ENCODE measurements at places on chromosomes 7 and 10.

GRCh38 chr7:44590910-44591309 is 8.9 kb upstream of the TMED4 start:
- DNase-seq, result no peak

- peak; percentile 58 for DNase-seq
These were observed 56.0 kb downstream of the LGI1 start for GRCh38 chr10:93813507-93814465.

DNA sequence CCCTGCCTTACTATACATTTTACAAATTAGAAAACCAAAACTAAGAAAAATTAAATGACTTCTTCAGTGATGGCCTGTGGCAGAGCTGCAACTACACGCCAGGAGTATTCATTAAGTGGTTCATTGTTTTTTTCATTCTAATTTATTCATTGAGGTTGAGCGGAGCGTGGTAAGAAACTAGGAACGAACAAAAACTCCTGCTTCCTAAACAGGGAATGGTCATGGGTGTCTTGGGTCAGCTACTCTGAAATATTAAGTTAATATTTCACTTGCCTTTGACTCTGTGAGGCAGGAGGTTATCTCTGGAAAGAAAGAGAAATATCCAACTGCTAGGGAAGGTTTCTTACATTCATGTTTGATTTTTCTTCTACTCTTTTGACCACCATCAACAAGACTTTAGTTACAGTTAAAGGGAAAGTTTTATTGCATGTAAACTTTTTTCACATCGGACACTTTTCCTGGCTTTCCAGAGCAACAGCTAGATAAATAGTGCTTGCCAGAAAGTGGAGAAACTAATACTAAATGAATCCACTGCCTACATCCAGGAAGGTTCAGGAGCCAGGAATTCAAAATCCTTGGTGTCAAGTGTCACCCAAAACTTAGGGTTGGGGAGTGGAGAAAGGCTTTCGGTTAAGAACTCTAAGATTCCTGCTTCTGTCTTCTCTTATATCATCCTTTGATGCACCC is 896 bp upstream of the GNG11 start:
- no peak for DNase-seq

DNA sequence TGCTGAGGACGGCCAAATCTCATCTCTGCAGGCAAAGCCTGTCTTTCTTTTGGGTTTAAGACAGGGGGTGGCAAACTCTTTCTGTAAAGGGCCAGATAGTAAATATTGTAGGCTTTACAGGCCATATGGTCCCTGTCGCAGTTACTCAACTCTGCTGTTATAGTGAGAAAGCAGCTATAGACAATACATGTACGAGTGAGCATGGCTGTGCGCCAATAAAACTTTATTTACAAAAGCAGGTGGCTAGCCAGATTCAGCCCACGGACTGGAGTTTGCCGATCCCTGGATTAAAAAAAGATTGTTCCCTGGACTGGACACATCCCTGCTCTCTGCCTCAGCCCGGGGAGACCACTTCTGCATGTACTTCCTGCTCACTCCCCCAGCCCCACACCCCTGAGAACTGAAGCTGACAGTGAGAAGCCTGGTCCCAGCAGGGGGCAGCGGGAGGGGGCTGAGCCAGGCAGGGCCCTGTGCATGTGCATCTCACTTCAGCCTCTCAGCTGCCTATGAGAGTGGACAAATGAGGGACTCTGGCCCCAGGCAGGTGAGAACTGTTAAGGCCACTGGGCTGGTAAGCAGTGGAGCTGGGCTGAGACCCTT is 392.4 kb downstream of the PLXNA4 start:
- no peak for DNase-seq

- no peak for DNase-seq
These were observed 28.6 kb downstream of the RPS24 start for GRCh38 chr10:78062296-78062695.

DNA sequence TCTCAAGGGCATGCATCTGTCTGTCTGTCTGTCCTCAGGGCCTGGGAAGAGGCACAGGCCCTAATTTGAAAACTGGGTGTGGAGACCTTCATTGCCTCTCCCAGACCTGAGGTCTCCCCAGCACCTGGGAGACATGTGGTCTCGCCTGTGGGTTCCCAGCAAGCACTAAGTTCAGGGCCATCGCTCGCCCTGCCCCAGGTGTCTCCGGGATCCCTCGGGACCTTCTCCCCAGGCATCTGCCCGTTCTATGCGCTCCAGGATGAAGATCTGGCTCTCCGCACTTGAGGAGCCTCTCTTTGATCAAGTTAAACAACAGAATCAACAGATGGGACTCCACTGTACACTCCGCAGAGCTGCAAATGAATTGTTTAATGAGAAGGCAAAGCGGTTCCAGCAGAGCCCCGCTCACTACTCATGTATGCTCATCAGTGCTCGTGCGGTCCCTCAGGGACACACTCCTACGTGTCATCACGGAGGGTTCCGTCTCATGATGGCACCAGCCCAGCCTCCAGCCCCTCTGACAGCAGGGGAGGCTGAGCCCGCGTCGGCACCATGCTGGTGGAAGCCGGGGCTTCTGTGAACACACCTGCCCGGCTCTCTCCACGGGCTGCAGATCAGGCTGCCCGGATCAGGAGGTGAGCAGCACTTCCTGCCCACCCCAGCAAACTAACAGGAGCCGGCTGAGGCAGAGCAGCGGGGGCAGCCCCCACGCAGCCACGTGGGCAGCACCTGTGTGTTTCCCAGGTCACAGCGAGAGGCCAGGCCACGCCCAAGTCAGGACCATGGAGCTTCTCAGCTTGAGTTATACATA is 132.8 kb downstream of the TCERG1L start:
- no peak for DNase-seq

GRCh38 chr10:113801569-113801968 is 50.1 kb downstream of the PLEKHS1 start:
- DNase-seq, result no peak

GRCh38 chr7:114718861-114719260 is 203.0 kb upstream of the MDFIC start:
- DNase-seq, result no peak

- DNase-seq, result peak; percentile 47
These were observed 37.9 kb downstream of the VOPP1 start for GRCh38 chr7:55534262-55534915.

DNA sequence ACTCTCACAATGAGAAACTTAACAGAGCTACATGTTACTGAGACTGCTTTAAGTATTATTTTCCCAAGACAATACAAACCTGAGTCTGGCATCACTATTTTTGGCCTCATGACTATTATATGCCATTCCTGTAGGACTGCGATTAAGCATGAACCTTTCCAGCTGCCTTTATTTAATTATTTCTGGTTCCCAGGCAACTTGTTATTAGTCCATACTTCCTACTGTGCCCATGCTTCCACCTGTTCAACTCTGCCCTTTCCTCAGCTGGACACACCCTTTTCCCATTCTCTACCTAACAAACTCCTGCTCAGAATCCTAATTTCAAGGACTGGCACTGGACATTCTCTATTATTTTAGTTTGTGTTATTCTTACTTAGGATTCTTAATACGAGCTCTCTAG is 8.1 kb upstream of the CROT start:
- DNase-seq, result no peak

GRCh38 chr7:155951554-155952158 is 139.4 kb upstream of the SHH start:
- DNase-seq, result no peak

GRCh38 chr10:70186571-70186970 is 16.3 kb upstream of the SAR1A start:
- DNase-seq, result no peak

GRCh38 chr10:85311613-85312337 is 983.4 kb downstream of the CCSER2 start:
- DNase-seq, result no peak

GRCh38 chr10:65430979-65431378 is 1494.9 kb upstream of the LRRTM3 start:
- DNase-seq, result peak; percentile 8

- DNase-seq, result no peak
These were observed 610.2 kb downstream of the AUTS2 start for GRCh38 chr7:70208236-70209063.

DNA sequence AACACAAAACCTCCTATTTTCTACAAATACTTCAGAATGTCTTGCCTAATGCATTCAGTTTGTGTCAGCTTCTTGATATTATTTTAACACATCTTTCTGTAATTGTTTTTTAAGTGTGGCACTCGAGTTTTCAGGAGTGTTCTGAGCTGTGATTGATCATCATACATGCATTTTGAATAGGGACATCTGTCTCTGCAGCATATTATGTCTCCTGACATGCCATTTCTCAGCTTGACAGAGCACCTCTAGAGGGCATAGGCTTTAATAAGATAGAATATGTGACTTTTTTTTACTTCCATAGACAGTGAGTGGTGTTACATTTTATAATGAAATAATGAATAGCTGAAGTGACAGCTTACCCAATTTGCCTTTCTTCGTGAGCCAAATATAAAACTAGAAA is 219.2 kb upstream of the HDAC9 start:
- DNase-seq, result no peak

GRCh38 chr7:114819616-114820362 is 102.1 kb upstream of the MDFIC start:
- DNase-seq, result no peak

DNA sequence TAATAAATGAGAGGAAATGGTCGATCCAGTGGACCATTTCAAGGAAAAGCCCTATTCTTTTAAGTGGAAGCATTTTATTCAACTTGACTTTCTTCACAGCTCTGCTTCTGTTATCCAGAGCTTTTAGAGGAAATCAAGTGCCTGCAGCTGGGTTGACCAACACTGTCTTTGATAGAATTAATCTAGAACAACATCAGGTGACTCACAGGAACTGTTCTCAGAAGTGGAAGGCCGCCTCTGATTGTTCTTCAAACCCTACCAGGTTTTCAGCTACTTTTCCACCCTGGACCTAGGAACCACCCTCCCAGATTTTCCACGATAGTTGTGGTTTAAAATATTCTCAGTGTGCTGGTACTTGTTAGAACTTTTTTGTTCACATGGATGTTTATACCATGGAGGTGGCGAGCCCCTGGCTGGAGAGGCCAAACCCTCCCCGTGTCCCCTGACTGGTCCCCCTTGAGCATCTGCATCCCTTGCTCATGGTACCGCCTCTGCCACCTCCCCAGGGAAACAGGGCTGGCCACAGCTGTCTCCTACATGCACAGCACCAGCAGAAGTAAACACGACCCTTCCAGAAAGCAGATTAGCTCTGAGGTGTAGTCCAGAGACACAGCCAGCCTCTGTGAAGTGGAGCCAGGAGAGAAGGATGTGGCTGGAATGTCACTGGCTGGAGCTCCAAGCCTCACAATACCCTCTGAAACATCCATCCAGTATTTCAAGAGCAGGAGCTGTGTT is 293.3 kb downstream of the USP6NL start:
- no peak for DNase-seq

GRCh38 chr10:79052291-79053080 is 16.3 kb upstream of the ZMIZ1 start:
- no peak for DNase-seq

Measured in KBM-7 (cell line).